ENCODE measurements at places on chromosomes 11 and 22.

- DNase-seq, result no peak
These were observed 8.5 kb downstream of the RAB30 start for GRCh38 chr11:83063073-83063754.

GRCh38 chr11:116460156-116460920 is 312.4 kb downstream of the BUD13 start:
- no peak for DNase-seq

- no peak for DNase-seq
These were observed 154.4 kb downstream of the NAV2 start for GRCh38 chr11:19867064-19867463.

- no peak for DNase-seq
These were observed 2.9 kb upstream of the PNPLA2 start for GRCh38 chr11:815675-816432.

- no peak for DNase-seq
These were observed 10.8 kb upstream of the TPP1 start for GRCh38 chr11:6629892-6630631.

DNA sequence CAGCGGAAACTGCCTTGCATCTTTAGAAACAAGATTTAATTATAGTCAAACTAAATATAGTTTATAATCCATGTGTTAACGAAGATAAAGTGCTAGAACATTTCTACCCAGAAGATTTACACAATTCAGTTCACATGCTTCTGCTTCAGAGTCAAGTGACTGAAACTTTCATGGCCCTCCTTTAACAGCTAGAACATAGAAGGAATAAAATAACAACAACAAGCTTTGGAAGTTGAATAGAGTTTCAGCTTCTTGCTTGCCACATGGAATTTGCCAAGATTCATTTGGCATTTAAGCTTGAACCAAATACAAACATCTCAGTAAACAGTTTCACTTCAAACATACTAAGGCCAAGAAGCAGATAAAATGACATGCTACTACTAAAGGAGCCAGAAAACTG is 676.3 kb upstream of the ANO3 start:
- DNase-seq, result no peak

GRCh38 chr11:68954836-68955606 is 25.8 kb downstream of the MRGPRD start:
- DNase-seq, result no peak

DNA sequence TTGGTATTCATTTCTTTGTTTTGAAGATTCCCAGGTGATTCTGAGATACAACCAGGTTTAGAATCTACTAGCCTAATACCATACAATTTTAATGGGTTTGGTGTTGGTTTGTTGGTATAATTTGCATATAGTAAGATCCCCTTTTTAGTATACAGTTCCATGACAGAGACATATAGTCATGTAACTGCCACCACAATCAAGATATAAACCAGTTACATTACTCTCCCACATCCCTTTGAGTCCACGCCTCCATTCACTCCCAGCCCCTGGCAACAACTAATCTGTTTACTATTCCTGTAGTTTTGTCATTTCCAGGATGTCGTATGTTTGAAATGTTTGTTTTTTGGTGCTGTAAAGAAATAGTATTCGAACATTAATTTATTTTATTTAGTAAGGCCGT is 4.3 kb downstream of the ASRGL1 start:
- no peak for DNase-seq

Measured in activated CD8-positive, alpha-beta memory T cell treated with anti-CD3 and anti-CD28 coated beads for 1 hour (primary cell).